ENCODE measurements at places on chromosomes 5 and 9. TPM values are rescaled to one million over a fixed set of nuclear protein-coding genes. Genes with fewer than 3 reads are reported as not detected.
A peak's percentile ranks its signal among the peaks of the same experiment; 100 is the strongest.

DNA sequence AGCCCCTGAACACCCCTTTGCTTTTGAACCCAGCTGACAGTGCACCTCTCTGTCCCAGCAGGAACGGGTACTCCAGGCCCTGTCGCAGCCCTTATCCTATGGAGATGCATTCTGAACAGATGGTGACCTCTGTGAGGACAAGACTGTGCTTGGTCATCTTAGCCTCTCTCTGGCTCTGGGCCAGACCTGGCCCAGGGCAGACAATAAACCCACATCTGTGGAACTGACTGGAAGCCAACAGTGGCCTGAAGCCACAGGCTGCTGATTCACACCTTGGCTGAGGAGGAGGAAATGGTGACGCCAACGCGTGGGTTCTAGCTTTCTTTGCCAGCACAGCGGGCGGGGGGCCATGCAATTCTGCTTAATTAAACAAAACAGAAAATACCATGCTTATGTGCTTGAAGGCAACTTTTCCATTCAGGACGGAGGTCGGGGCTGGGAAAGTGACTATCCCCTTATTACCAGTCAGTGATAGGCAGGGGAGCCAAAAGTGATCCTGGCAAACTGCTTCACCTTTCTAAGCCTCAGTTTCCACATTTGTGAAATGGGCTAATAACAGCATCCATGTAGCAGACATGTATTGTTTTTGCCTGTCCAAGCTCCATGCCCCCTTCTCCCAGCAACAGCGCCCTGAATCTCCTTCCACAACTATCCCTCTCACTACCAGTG, 10.8 kb downstream of the SH3PXD2B start:
- no peak overlapping the region for H3K4me3 ChIP-seq
- no peaks in the 10 kb centered on the region for H3K36me3 ChIP-seq
- H3K27ac ChIP-seq: peak overlapping the region; percentile 31

LRRC19 gene
- not detected for total RNA-seq

TAF11L13 gene
- not detected for total RNA-seq

- H3K27me3 ChIP-seq: no peaks in the 10 kb centered on the region
- H3K4me3 ChIP-seq: no peak overlapping the region
- H3K36me3 ChIP-seq: peaks cover 4% of the 10 kb centered on the region
- peaks cover 22% of the 10 kb centered on the region for H3K4me1 ChIP-seq
- H3K27ac ChIP-seq: no peak overlapping the region
Observed at GRCh38 chr5:111311666-111312065, 87.5 kb downstream of the CAMK4 start.

CRHBP gene
- total RNA-seq: not detected

SLIT3 gene
- total RNA-seq: 0.20 TPM

GRCh38 chr9:130842545-130842944, 7.5 kb downstream of the ABL1 start:
- DNase-seq: no peak
- H3K4me3 ChIP-seq: no peak overlapping the region
- peaks cover 11% of the 10 kb centered on the region for H3K4me1 ChIP-seq
- peaks cover 1% of the 10 kb centered on the region for H3K27me3 ChIP-seq
- H3K36me3 ChIP-seq: no peaks in the 10 kb centered on the region
- H3K27ac ChIP-seq: no peak overlapping the region

MCIDAS gene
- 0.10 TPM for total RNA-seq

PCDHGA10 gene
- 0.13 TPM for total RNA-seq

STC2 gene
- 25.4 TPM for total RNA-seq

GRCh38 chr9:109799792-109800191, 19.8 kb downstream of the PALM2AKAP2 start:
- no peaks in the 10 kb centered on the region for H3K4me1 ChIP-seq
- H3K4me3 ChIP-seq: no peak overlapping the region
- no peaks in the 10 kb centered on the region for H3K36me3 ChIP-seq
- H3K27ac ChIP-seq: no peak overlapping the region
- H3K27me3 ChIP-seq: peaks cover 7% of the 10 kb centered on the region

SEMA4D gene
- total RNA-seq: 388 TPM

LCN15 gene
- not detected for total RNA-seq

DNA sequence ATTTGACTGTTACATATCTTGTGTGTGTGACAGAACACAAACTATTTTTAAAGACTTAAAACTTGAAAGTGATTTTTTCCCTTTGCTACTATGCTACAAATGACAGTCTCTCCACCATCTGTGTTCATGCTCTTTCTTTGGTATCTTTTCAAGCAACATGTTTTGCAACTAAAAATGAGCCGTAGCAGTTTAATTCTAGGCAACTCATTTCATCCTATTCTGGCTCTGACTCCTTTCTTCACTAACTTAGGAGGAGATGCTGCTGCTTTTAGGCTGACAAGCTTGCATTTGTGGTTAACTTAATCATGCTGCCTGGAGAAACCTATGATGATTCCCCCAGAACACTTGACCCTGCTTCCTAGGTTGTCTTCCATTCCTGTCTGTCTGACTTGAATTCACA, 100.6 kb downstream of the HACD4 start:
- peaks cover 18% of the 10 kb centered on the region for H3K36me3 ChIP-seq
- H3K27me3 ChIP-seq: peaks cover 1% of the 10 kb centered on the region
- H3K4me3 ChIP-seq: no peak overlapping the region
- peaks cover 15% of the 10 kb centered on the region for H3K4me1 ChIP-seq
- no peak overlapping the region for H3K27ac ChIP-seq

GRCh38 chr5:109365653-109366052, 44.1 kb downstream of the PJA2 start:
- H3K4me1 ChIP-seq: peaks cover 10% of the 10 kb centered on the region
- H3K4me3 ChIP-seq: no peak overlapping the region
- H3K36me3 ChIP-seq: peaks cover 44% of the 10 kb centered on the region
- no peaks in the 10 kb centered on the region for H3K27me3 ChIP-seq
- DNase-seq: no peak
- H3K27ac ChIP-seq: no peak overlapping the region

DNA sequence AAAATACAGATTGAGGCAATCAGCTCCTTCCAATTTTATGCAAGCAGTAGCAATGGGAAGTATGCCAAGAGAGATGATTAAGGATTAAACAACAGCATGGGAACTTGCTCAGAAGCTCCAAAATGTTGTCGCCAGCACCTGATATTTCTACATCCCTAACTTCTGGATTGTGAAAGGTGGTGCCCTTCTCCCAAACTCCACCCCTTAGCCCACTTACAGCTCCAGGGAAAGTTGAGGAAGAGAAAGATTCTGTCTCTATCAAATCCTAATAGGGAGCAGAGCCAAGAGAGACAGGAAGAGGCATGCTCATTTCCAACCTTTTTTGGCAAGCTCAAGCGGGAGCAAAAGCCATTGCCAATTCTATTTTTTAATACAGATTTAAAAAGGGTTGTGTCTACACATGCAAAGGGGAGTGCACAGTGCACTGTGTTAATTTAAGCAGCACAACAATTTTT, 92.4 kb upstream of the NR3C1 start:
- H3K36me3 ChIP-seq: no peaks in the 10 kb centered on the region
- H3K27me3 ChIP-seq: peaks cover 2% of the 10 kb centered on the region
- no peak overlapping the region for H3K27ac ChIP-seq

GRCh38 chr5:138927979-138928378, 52.8 kb upstream of the LRRTM2 start:
- no peak overlapping the region for H3K4me3 ChIP-seq
- H3K27ac ChIP-seq: no peak overlapping the region
- H3K36me3 ChIP-seq: peaks cover 10% of the 10 kb centered on the region
- no peak for DNase-seq
- H3K27me3 ChIP-seq: no peaks in the 10 kb centered on the region
- H3K4me1 ChIP-seq: no peaks in the 10 kb centered on the region

GRCh38 chr9:85258823-85259370, 482.9 kb downstream of the AGTPBP1 start:
- peaks cover 2% of the 10 kb centered on the region for H3K27me3 ChIP-seq
- H3K36me3 ChIP-seq: no peaks in the 10 kb centered on the region
- no peak for DNase-seq
- H3K4me1 ChIP-seq: no peaks in the 10 kb centered on the region

DNA sequence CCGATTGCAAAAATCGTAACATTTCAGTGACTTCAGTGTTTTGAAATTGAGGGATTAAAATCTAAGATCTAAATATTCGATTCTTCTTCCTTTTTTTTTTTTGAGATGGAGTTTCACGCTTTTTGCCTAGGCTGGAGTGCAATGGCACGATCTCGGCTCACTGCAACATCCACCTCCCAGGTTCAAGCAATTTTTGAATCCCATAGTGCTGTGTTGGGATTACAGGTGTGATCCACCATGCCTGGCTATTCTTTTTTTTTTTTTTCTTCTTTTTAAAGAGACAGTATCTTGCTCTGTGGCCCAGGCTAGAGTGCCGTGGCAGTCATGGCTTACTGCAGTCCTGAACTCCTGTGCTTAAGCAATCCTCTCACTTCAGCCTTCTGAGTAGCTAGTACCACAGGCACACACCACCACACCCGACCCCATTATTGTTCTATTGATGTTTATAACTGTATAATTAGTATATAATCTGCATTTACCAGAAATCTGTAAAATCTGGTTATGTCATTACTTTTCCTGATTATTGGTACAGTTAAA, 42.7 kb downstream of the NSD1 start:
- H3K27ac ChIP-seq: no peak overlapping the region
- DNase-seq: no peak

PCDHGB7 gene
- 0.13 TPM for total RNA-seq

DNA sequence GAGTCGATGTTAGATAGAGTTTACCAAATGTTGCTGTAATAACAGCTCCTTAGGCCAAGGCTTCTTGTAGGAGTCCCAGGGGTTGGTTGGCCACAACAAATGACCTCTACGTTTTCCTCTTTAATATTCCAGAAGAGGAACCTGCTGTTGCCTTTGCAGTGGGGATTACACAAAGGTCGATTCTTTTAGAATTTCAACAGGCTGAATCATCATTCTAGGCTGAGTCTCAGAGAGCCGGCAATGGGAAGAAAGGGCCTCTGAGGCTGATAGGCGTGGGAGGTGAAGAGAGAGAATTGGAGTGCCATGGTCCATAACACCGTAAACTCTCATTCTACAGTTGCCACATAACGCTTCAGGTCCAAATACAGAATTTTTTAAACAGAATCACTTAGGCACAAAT, 405.9 kb upstream of the DAP start:
- H3K4me1 ChIP-seq: no peaks in the 10 kb centered on the region
- H3K4me3 ChIP-seq: no peak overlapping the region
- H3K27me3 ChIP-seq: no peaks in the 10 kb centered on the region

GRCh38 chr9:14797435-14797834, 74.9 kb upstream of the CER1 start:
- H3K4me1 ChIP-seq: no peaks in the 10 kb centered on the region
- no peak for DNase-seq
- H3K27ac ChIP-seq: no peak overlapping the region
- H3K36me3 ChIP-seq: no peaks in the 10 kb centered on the region
- no peaks in the 10 kb centered on the region for H3K27me3 ChIP-seq

DNA sequence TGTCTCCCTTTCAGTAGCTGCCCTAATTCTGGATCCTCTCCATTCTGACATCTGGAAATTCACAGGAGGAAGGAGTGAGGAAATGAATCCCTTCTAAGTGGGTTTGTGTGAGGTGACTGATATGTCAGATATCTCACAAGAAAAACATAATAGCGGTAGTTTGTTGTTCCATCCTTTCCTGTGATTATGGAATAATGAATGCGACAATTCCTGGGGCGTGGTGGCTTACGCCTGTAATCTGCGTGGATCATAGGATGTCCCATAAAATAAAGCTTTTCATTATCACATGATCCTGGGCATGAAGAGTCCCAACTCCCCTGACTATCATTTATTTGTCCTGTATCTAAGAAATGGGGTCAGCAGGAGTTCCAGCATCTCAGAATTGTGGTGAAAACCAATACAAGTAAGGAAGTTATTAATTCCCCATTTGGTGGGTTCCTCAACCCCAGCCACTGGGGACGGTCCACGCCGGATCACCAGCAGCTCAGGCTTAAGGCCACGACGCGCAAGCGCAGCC, 375 bp upstream of the C5orf24 start:
- no peak for DNase-seq
- H3K4me3 ChIP-seq: peak overlapping the region; percentile 97
- H3K27me3 ChIP-seq: no peaks in the 10 kb centered on the region
- peak overlapping the region; percentile 97 for H3K27ac ChIP-seq

DNA sequence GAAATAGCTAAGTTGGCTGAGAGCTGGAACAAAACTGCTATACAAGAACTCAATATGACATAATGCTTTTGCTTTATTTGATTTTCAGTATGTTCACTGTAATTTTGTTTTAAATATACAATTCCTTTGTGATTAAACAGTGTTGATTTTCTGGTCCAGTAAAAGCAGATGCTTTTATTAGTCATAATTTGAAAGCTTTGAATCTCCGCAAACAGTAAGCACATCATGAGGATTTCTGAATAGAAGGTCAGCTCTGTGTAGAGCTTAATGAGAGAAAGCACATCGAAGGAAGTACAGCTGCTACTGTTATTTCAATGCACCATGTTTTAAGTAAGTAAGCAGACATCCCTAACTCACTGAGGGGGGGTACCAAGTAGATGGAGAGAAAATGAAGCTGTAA, 701.3 kb upstream of the ACO1 start:
- no peaks in the 10 kb centered on the region for H3K36me3 ChIP-seq
- no peak overlapping the region for H3K27ac ChIP-seq
- H3K4me1 ChIP-seq: no peaks in the 10 kb centered on the region
- DNase-seq: no peak
- H3K27me3 ChIP-seq: no peaks in the 10 kb centered on the region

PCDHA2 gene
- not detected for total RNA-seq

TRIM7 gene
- total RNA-seq: 1.5 TPM

TLE1 gene
- 0.12 TPM for total RNA-seq

FGF10 gene
- total RNA-seq: not detected

- peaks cover 25% of the 10 kb centered on the region for H3K36me3 ChIP-seq
- H3K27ac ChIP-seq: no peak overlapping the region
- no peak for DNase-seq
- peaks cover 65% of the 10 kb centered on the region for H3K4me1 ChIP-seq
Observed at GRCh38 chr5:96967400-96967799, 31.5 kb downstream of the LNPEP start.

GRCh38 chr5:90514520-90514919, 14.9 kb downstream of the LYSMD3 start:
- DNase-seq: no peak
- H3K27me3 ChIP-seq: no peaks in the 10 kb centered on the region
- no peaks in the 10 kb centered on the region for H3K4me1 ChIP-seq
- no peak overlapping the region for H3K27ac ChIP-seq

GRCh38 chr5:63726496-63726895, 235.7 kb downstream of the HTR1A start:
- no peak for DNase-seq
- no peaks in the 10 kb centered on the region for H3K27me3 ChIP-seq
- H3K4me1 ChIP-seq: no peaks in the 10 kb centered on the region

DNA sequence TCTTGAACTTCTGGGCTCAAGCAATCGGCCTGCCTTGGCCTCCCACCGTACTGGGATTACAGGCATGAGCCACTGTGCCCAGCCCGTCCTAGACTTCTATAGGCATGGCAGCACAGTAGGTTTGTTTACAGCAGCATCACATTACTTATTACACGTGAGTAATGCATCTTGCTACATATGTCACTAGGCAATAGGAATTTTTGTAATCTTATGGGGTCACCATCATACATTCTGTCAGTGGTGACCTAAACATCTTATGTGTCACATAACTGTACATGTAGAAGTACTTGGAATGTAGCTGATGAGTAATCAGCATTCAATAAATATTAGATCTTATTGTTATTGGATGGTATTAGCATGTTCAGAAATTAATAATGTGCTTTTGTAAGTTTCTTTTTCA, 22.9 kb upstream of the ABCA1 start:
- no peaks in the 10 kb centered on the region for H3K36me3 ChIP-seq
- H3K4me3 ChIP-seq: no peak overlapping the region
- H3K27ac ChIP-seq: no peak overlapping the region
- peaks cover 6% of the 10 kb centered on the region for H3K4me1 ChIP-seq
- H3K27me3 ChIP-seq: no peaks in the 10 kb centered on the region

GLRA1 gene
- not detected for total RNA-seq
